Activated T-cell treated with anti-CD3 and anti-CD28 coated beads, Interleukin-2, amount 50 U/mL, for 72 hours (primary cell): ENCODE measurements at places on chromosomes 7 and 10.
A peak's percentile ranks its signal among the peaks of the same experiment; 100 is the strongest.

DNA sequence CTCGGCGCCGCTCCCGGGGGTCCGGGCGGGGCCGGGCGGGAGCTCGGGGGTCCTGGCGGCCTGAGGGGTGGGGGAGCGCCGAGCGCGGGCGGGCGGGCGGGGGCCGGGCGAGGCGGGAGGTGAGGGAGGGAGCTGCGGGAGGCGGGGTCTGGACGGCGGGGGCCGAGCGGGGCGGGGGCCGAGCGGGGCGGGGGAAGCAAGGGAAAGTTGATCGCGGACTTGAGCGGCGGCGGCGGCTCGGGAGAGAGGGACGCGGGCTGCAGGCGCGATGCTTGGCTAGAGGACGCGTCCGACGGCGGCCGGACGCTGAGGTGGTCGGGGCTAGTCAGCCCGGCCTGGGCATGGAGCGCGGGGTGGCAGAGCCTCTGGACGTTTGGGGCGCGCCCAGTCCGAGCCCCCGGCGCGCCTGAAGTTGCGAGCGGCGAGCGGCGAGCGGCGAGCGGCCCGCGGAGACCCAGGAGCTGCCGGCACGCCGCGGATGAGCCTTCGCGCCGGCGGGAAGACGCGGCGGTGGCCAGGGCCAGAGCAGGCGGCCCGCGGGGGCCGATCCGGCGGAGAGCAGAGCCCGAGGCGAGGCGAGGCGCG lies at the start of gene CDH23:
TSS of gene CDH23 (plus strand) at position 210 of the 585 bp plus-strand sequence. CDS start 42,912 bp downstream, outside the sequence.
- H3K4me3 ChIP-seq: peak within 1 kb of the TSS; percentile 58
- no peaks in the 10 kb centered on the region for H3K4me1 ChIP-seq
- H3K27ac ChIP-seq: no peak within 1 kb of the TSS
- H3K27me3 ChIP-seq: peaks cover 62% of the 10 kb centered on the region

- H3K4me1 ChIP-seq: peaks cover 6% of the 10 kb centered on the region
- H3K4me3 ChIP-seq: no peak overlapping the region
- peaks cover 10% of the 10 kb centered on the region for H3K36me3 ChIP-seq
- H3K27me3 ChIP-seq: peaks cover 22% of the 10 kb centered on the region
- DNase-seq: no peak
Observed at GRCh38 chr10:8726084-8726778, 671.7 kb downstream of the GATA3 start.

DNA sequence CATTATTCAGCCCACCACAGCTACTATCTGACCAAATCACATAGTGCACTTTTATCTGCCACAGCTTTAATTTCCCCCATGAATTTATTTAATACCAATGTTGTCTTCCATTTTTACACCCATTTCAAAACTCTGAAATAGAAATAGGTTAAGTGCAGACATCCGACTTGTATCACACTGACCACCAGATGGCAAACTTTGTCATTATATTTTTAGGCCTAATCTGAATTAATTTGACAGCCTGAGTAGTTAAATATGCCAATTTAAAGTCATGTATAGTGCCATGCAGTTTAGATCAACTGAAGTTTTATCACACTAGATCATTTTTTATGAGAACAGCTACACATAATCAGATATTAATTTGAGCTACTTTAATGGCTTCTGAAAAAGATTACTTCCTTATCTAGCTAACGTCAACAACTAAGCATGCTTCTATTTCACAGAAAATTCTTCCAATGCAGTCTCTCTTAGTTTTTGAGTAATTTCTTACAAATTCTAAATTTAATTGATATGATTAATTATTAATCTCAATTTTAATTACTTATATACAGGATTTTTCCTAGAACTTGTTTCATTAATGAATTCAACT lies 566.4 kb downstream of the GFRA1 start:
- no peaks in the 10 kb centered on the region for H3K4me1 ChIP-seq
- no peaks in the 10 kb centered on the region for H3K36me3 ChIP-seq
- H3K27ac ChIP-seq: no peak overlapping the region
- no peaks in the 10 kb centered on the region for H3K27me3 ChIP-seq

- no peak for DNase-seq
- H3K27me3 ChIP-seq: no peaks in the 10 kb centered on the region
- H3K27ac ChIP-seq: peak overlapping the region; percentile 54
- peaks cover 19% of the 10 kb centered on the region for H3K36me3 ChIP-seq
Observed at GRCh38 chr7:87156709-87157108, 4.5 kb downstream of the DMTF1 start.

- H3K27ac ChIP-seq: no peak overlapping the region
- peaks cover 9% of the 10 kb centered on the region for H3K27me3 ChIP-seq
- no peak overlapping the region for H3K4me3 ChIP-seq
- no peaks in the 10 kb centered on the region for H3K4me1 ChIP-seq
Observed at GRCh38 chr10:79947083-79947415, 1.9 kb downstream of the SFTPD start.

- no peaks in the 10 kb centered on the region for H3K36me3 ChIP-seq
- H3K4me3 ChIP-seq: no peak overlapping the region
- peaks cover 24% of the 10 kb centered on the region for H3K27me3 ChIP-seq
Observed at GRCh38 chr10:49289480-49289879, 9.5 kb upstream of the C10orf71 start.

DNA sequence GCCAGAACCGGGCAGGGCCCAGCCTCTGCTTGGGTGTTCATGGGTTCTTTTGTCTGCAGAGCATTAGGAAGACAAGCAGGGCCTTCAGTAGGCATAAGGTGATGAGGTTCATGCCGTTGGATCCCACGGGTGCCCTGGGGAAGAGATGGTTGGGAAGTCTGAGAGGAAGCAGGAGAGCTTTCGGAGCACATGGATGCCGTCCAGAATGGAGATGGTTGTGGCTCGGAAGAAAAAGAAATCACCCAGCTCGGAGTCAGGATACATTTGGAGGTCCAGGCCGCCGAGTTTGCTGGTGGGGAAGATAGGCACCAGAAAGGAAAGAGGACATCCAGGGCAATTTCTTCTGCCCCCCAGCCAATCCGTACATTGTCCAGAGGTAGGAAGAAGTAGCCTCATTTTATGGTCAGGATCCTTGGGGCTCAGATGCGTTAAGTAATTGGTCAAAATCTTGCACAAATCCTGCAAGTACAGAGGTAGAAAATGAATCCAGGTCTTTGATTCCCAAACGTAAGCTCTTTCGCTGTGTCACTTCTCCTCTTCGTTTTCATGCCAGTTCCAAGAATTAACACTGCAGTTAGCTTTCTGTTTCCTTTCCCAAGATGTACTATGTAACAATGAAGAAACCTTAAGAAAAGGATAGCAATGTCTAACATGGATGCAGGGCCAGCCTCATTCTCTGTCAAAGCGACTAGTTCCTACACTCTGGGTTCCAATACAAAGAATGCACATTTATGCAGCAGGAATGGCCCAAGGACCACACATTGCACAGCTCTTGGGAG lies 147.8 kb upstream of the KLF6 start:
- H3K27ac ChIP-seq: peak overlapping the region; percentile 98
- peaks cover 71% of the 10 kb centered on the region for H3K4me1 ChIP-seq
- H3K27me3 ChIP-seq: no peaks in the 10 kb centered on the region
- H3K4me3 ChIP-seq: peak overlapping the region; percentile 54

DNA sequence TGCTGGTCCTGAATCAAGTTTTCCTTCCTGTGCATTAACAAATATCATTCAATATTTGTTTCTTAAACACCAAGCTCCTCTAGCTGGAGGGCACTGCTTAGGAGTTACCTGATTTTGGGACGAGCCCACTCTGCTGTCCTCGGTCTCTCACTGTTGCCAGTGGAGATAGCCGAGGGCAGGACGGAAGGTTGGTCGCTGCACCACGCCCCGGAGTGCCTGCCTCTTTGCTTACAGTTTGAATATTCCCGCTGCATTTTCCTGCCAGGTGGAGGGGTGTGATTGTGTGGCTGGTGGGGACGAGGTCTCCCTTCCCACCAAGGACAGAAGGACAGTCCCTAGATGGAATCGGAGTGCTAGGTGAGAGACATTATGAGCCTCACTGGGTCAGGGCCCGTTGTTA lies 201.5 kb downstream of the DNAJB6 start:
- no peaks in the 10 kb centered on the region for H3K27me3 ChIP-seq
- H3K27ac ChIP-seq: no peak overlapping the region
- H3K4me3 ChIP-seq: no peak overlapping the region
- H3K4me1 ChIP-seq: peaks cover 6% of the 10 kb centered on the region

DNA sequence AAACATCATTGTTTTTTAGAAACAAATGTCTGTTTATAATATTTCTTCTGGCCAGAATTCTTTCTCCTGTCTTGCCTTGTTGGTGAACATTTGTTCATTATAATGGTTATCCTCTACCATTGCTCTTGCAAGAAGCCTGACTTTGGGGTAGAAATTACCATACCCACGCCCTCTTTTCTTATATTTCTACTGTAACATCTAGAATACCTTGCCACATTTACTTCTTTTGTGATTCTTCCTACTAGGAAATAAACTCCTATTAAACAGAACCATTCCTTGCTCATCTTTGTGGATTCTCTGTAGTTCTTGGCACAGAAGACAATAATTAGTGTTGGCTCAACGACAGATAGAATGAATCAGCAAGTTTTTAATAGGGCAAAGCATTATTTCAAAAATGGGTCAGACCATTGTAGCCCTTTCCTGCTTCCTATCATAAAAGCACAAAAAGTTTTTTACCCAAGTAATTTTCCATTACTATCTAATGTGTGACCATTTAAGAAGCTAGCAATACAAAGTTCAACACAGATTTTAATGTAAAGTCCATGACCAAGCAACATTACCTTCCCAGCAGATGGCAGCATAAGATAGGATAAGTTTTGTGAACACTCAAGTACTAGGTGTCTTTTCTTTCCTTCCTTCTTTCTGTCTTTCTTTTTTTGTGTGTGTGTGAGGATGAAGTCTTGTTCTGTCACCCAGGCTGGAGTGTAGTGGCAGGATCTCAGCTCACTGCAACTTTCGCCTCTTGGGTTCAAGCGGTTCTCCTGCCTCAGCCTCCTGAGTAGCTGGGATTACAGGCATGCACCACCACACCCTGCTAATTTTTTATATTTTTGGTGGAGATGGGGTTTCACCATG lies 270.4 kb downstream of the HGF start:
- no peak overlapping the region for H3K4me3 ChIP-seq
- peak; percentile 7 for DNase-seq
- no peaks in the 10 kb centered on the region for H3K27me3 ChIP-seq
- peak overlapping the region; percentile 24 for H3K27ac ChIP-seq
- no peaks in the 10 kb centered on the region for H3K36me3 ChIP-seq
- no peaks in the 10 kb centered on the region for H3K4me1 ChIP-seq

DNA sequence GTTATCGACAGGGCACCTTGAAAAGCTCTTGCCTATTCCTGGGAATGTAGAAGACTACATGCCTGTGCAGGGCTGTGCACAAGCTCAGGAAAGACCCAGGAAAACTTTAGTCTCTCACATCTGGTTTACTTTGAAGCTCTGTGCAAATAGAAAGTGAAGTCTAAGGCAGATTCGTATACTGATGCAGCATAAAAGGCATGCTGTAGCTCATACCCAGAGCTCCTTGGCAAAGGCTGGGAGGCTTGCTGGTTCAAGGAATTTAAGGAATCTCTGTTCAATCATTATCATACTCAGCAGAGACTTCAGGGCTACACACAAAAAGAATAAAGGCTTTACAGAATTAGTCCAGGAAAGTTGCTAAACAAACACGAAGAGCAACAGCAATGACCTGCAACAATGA lies 192.0 kb downstream of the OTUD1 start:
- DNase-seq: no peak
- H3K4me1 ChIP-seq: no peaks in the 10 kb centered on the region
- H3K27me3 ChIP-seq: peaks cover 3% of the 10 kb centered on the region
- H3K27ac ChIP-seq: no peak overlapping the region
- no peak overlapping the region for H3K4me3 ChIP-seq
- H3K36me3 ChIP-seq: no peaks in the 10 kb centered on the region

DNA sequence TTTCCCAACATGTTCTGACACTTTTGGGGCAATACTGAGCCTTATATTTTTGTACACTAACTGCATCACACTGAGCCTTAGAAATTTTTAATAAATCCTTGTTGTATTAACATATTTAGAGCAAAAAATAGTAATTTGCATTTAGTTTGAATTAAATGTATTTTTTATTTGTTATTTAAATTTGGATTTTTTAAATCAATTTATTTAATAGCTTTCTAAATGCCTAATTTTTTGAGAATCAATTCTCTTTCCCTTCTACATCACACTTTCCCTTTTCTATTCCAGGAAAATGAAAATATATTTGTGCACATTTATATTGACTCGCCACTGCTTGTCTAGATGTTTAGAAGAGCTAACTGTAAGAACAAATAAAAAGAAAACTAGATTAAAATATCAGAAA lies 414.6 kb upstream of the POM121L12 start:
- H3K27ac ChIP-seq: no peak overlapping the region
- no peak for DNase-seq
- H3K27me3 ChIP-seq: no peaks in the 10 kb centered on the region

DNA sequence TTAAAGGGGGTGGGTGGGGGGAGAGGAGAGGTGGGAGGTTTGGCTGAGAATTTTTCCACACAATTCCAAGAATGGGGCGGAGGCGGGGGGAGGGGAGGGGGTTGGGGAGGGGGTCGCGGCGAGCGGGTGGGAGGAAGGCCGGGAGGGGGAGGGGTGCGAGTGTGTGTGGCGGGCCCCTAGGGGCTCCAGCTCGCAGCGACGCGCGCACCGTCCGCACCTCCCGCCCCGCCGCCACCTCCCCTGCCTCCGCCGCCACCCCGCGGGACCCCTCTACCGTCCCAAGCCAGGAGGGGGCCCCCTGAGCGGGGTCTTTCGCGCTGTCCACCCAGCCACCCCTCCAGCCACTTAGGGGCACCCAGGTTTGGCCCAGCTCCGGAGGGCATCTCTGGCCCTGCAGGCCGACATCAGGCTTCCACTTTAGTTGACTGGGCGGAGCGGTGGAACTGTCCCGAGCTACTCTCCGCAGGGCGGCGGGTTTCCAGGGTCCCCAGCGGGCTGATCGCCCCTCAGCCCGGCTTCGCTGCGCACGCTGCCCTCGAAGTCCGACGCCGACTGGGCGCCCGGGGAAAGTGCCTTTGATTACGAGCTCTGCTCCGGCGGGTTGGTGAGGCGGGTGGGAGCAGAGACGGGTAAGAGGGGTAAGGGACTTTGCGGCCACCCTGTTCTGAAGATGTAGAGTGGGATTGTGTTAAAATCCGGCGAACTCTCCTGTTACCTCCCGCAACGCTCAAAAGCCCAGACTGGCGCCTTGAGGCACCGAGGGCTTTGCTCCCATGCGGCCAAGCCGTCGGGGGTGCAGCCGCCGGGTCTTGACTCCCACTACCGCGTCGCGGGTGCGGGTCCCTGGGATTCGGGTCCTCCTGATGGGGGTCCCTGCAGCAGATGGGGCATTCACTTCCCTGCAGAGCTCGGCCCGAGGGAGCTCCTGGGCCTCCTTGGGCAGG lies 1.8 kb upstream of the VAX1 start:
- peaks cover 67% of the 10 kb centered on the region for H3K27me3 ChIP-seq
- H3K36me3 ChIP-seq: peaks cover 3% of the 10 kb centered on the region
- no peak overlapping the region for H3K4me3 ChIP-seq
- H3K4me1 ChIP-seq: no peaks in the 10 kb centered on the region
- no peak for DNase-seq

- H3K4me1 ChIP-seq: no peaks in the 10 kb centered on the region
- H3K27me3 ChIP-seq: peaks cover 5% of the 10 kb centered on the region
- no peak for DNase-seq
Observed at GRCh38 chr10:34796133-34796532, 19.0 kb downstream of the PARD3 start.
